ENCODE measurements at places on chromosomes 2 and 18. TPM values are rescaled to one million over a fixed set of nuclear protein-coding genes. Genes with fewer than 3 reads are reported as not detected.

DNA sequence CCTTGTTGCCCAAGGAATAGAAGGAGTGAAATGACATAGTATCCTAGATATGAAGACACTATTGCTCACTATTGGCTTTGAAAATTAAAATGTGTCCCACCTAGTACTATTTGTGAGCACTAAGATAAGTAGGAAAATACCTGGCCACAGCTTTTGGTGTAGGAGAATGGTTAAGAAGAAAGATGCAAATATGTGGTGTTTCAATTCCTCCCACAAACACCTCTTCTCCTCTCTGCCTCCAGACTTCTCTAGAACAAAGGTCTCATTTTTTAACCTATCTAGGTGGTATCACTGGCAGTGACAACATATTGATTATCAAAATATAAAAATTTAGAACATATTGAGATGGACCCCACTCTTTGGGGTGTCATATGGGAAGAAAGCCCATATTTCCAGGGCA, 929.9 kb upstream of the FANCL start:
- DNase-seq, result no peak

The TACR1 gene
- 0.42 TPM for polyA plus RNA-seq

The TNFRSF11A gene
- 2.1 TPM for polyA plus RNA-seq

GRCh38 chr18:12460874-12461273, 53.1 kb downstream of the PRELID3A start:
- DNase-seq, result no peak

DNA sequence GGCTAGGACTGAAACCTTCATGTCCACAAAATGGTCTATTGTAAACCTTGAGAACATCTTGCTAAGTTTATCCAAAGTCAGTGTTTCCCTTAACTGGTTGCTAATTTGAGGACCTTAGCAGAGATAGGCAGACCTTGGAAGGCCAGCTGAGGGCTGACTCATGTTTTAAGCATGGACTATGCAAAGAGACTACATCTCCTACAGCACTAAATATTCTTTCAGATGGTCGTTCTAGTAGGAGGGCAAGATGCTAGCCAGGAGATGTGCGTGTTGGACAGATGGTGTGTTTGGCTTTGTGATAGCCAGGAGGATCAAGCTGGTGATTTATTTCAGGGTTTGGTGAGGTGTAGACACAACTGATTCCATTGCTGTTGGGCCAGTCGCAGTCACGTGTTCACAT, 75.8 kb downstream of the NRP2 start:
- DNase-seq, result no peak

All from left renal pelvis (tissue), 4 donors.